ENCODE measurements at places on chromosomes 1 and 21.
A peak's percentile ranks its signal among the peaks of the same experiment; 100 is the strongest.

DNA sequence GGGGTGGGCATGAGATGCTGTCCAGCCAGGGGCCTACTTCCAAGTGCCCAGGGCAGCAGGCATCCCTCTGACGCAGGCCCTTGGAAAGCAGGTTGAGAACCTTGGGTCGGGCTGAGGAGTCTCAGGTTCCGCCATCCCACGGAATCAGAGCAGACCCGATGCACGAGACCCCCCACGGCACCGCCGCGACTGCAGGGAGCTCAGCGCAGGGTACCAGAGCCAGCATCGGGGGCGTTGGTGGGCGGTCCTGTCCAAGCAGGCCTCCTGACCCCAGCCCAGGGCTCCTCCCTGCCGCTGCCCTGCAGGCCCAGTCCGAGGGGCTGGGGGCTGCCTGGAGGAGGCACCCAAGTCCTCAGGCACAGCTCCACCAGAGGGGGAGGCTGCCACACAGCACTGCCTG lies 177.2 kb downstream of the PRDM16 start:
- no peak for DNase-seq

- DNase-seq, result no peak
Observed at GRCh38 chr1:205028924-205029323, 14.1 kb upstream of the CNTN2 start.

GRCh38 chr1:171220581-171221054 lies 27.7 kb upstream of the FMO1 start:
- no peak for DNase-seq

DNA sequence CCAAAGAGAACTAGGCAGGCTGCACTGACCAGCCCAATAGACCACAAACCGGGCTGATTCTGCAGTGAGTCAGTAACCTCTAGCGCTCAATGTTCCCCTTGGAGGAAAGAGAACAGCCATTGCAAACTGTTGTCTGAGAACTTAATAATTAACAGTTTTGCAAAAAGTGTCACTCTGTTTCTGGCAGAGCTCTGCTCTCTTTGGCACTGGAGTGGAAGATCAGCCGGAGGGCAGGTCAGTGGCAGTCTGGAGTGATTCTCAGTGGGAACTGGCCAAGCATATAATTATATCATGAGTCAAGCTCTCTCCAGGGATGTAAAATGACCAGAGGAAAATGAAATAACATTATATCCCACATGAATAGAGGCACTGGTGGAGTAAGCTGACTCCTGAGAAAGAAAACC lies 238.3 kb downstream of the HLX start:
- peak; percentile 89 for DNase-seq

- peak; percentile 42 for DNase-seq
Observed at GRCh38 chr1:54299037-54299436, 99.1 kb downstream of the MRPL37 start.

DNA sequence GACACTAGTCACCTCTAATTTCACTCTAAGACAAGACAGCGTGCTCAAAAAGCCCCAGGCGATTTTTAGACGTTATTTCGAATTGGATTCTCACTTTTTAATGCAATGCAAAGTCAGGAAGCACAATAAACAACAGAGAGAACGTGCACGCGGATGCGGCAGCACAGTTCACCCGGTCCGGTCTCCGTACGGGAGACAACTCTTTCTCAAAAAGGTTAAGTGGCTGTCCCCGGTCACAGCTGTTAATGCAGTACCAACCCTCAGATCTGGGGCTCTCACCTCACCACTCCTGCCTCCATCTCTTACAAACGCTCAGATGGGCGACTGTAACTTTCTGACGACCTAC lies 1.2 kb downstream of the HP1BP3 start:
- DNase-seq, result peak; percentile 14

DNA sequence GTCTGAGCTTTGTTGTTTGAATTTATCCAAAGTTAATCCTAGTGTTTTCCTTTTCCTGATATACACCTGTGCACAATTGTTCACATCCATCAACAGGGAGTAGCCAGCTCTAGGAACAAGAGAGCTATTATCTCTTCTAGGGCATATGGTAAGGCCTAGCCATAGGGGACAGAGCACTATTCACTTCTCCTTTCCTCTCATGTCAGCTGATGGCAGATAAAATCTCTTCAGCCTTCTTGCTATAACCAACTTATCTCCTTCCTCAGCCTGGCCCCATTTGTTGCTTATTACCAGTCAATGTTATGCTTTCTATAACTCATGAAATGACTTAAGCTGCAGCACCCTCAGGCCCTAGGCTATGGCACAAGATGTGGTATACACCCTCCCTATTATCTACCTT lies 38.9 kb downstream of the PATJ start:
- DNase-seq, result no peak

DNA sequence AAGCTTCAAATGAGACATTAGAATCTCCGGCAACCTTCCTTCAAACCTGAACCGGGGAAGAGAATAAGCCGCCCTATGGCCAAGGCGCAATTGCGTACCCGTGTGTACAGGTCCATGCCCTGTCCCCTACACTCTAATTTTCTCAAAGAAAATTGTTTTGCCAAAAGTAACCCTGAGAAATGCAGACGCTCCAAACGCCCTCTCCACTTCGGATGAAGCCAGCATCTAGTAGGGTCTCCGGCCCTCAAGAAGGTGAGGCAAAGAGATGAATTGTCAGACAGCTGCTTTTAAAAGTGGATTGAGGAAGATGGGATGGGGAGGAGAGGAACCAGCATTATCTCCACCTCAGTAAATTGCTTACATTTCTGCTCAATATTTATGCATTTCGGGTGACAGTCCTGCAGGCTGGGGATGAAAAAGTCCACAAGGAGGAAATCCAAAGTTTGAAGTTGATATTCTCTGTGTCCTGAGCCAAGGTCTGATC lies 630 bp upstream of the LHX9 start:
- DNase-seq, result no peak

DNA sequence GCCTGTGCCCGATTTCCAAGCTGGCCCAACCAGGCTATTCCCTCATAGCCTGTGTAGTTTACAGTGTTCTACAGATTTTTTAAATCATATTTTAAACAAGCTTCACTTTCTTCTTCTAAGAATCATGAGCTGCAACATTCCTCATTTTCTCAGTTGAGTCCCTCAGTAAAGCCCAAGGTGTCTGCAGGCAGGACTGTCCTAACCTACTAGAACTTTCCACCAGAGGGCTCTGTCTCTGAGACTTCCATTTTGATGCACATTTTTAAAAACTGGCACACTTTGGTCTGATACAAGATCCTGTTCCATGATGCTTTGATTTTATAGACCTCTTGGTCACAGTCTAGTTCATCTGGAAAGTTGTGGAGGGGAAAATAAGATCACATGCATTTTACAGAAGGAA lies 21.6 kb upstream of the SLAMF6 start:
- DNase-seq, result peak; percentile 23

Measured in AG20443 (cell line).